ENCODE measurements at places on chromosomes 13 and 19.

GRCh38 chr13:101949681-101950080 is 452.2 kb downstream of the FGF14 start:
- no peak for DNase-seq

DNA sequence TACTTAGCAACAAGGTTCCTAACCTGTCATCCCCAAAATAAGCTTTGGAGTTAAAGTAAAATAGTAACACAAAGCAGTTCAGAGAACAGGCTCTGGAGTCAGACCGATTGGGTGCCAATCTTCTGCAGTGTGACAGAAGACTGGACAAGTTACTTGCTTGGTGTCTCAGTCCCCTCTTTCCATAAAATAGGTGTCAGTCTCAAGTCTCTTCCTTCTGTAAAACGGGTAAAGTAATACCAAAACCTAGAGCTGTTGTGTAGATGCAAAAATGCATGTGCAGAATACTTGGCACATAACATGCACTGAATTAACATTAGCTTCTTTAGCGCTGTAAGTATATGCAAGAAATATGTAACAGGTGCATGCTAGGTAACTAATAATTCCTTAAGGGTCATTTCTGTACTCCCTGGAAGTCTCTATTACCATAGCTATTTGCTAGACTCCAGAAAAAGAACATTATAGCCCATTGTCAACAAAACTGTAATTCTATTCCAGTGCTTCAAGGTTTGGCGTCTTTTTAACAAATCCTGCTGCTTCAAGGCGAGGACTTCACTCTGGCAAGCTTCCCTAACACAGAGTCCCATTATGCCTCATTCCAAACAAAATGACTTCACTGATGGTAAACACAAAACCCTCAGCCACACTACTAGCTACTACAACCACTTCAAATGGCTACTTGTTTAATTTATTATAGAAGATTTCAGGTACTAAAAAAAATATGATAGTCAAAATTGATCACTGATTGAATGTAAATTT is 32.8 kb downstream of the ELF1 start:
- no peak for DNase-seq

DNA sequence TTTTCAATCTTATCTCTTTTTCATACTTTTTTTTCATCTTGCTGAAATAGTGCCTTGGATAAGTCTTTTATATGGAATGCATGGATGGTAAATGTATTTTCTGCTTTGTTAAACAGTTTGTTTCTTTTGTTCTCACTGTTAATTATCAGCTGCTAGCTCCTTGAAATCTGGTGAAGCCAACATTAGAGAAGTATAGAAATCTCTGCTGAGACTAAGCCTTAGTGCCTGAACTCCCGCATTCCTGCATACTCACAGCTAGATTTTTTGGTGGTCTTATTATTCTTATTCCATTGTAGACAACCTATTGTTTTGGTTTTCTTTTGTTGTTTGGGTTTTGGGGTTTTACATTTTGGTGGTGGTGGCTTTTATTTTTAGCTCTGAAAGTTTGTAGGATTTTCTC is 48.4 kb downstream of the DNAJC15 start:
- no peak for DNase-seq

DNA sequence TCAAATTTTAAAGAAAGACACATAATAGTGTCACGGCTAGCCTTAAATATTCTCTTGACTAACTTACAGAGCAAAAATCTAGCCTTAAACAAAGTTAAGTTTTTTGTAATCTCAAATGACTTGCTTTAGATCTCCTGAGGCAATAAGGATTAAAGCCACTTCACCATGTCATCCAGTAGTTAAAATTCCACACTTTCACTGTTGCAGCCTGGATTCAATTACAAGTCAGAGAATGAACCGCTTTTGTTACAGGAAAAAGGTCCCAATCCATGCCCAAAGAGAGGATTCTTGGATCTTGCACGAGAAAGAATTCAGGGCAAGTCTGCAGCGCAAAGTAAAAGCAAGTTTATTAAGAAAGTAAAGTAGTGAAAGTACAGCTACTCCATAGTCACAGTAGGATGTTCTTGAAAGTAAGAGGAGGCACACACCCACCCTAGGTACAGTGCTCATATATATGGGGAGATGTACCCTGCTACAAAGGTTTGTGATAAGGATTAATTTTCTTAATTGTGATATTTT is 34.6 kb upstream of the CD177 start:
- DNase-seq, result no peak

- peak; percentile 46 for DNase-seq
Measured at GRCh38 chr19:35673121-35673804, 6.9 kb downstream of the UPK1A start.

DNA sequence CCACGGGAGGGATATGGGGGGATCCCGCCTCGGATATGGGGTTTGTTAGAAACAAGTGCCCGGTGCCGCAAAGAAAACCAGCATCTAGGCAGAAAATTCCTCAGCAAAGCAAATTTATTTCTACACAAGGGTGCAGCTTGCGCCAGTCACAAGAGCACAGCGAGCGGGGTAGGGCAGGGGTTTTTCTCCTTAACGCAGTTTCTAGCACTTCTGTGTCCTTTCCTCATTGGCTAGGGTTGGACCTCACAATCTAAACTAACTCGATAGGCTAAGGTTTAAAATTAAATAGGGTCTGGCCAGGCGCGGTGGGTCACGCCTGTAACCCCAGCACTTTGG is 595 bp downstream of the ZNF440 start:
- no peak for DNase-seq

GRCh38 chr13:108267347-108267746 is 2.2 kb upstream of the TNFSF13B start:
- DNase-seq, result no peak

GRCh38 chr13:41960637-41961465 is at the start of gene VWA8:
Gene VWA8, minus strand, starts transcription at chr13:41961109. Its CDS starts 94 bp downstream, at chr13:41961015.
- DNase-seq, result peak; percentile 50

DNA sequence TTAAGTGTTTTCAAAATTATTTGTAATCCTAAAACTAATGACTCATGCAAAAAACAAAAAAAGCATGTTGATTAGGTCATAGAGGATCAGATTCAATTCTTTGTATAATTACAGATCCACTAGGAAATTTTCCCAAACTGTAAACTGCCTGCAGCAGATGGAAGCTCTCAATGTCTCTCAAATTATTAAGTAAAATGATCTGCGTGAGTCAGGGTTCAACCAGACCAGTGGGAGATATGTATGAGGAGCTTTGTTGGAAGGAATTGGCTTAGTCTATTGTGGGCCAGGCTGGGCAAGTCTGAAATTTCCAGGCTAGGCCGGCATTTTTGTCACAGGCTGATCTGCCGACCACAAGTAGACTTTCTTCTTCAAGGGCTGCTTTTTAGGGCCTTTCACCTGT is 14.4 kb upstream of the SACS start:
- no peak for DNase-seq

GRCh38 chr19:2048104-2048958 is 2.7 kb downstream of the MKNK2 start:
- no peak for DNase-seq

GRCh38 chr19:42143341-42144234 is 11.3 kb upstream of the POU2F2 start:
- DNase-seq, result no peak

DNA sequence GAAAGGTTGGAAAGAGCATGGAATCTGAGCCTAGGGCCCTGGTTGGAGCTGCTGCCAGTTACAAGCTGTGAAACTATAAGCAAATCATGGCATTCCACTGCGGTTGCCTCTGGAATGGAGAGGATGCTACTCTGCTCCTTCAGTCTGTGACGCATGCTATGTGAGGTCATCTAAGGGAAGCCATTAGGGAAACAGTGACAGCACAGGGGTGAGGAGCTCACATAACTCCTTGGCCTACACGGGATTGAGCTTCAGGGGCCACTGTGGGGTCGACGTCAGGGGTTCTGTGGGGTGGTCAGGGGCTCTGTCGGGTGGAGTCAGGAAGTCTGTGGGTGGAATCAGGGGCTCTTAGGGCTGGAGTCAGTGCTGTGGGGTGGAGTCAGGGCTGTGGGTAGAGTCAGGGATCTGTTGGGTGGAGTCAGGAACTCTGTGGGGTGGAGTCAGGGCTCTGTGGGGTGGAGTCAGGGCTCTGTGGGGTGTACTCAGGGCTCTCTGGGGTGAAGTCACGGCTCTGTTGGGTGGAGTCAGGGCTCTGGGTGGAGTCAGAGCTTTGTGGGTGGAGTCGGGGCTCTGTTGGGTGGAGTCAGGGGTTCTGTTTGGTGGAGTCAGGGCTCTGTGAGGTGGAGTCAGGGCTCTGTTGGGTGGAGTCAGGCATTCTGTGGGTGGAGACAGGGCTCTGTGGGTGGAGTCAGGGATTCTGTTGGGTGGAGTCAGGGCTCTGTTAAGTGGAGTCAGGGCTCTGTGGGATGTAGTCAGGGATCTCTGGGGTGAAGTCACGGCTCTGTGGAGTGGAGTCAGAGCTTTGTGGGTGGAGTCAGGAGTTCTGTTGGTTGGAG is 35.8 kb upstream of the MEDAG start:
- peak; percentile 94 for DNase-seq

GRCh38 chr13:36913463-36913862 is 6.6 kb downstream of the SMAD9 start:
- DNase-seq, result no peak

DNA sequence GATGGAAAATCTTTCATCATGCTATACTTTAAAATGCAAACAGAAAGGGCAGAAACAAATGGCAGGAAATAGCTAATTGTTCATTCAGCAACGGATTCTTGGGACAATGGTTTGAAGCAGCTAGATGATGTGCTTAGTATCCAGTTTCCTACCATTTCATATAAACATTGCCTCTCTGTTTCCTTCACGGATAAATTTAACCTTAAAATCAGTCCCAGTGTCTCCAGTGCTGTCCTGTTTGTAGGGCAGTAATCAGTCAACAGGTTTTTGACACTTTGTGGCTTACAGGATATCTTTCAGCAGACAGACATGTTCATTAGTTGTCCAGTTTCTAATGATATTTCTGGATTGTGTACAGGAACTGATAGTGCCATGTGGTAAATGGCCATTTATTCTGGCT is 24.7 kb upstream of the RB1 start:
- no peak for DNase-seq

GRCh38 chr13:90091611-90092010 is 1255.9 kb upstream of the MIR17HG start:
- DNase-seq, result no peak

- DNase-seq, result no peak
Measured at GRCh38 chr13:28753946-28754345, 35.2 kb upstream of the SLC46A3 start.

GRCh38 chr19:5844456-5845433 is 5.2 kb upstream of the FUT6 start:
- DNase-seq, result no peak

DNA sequence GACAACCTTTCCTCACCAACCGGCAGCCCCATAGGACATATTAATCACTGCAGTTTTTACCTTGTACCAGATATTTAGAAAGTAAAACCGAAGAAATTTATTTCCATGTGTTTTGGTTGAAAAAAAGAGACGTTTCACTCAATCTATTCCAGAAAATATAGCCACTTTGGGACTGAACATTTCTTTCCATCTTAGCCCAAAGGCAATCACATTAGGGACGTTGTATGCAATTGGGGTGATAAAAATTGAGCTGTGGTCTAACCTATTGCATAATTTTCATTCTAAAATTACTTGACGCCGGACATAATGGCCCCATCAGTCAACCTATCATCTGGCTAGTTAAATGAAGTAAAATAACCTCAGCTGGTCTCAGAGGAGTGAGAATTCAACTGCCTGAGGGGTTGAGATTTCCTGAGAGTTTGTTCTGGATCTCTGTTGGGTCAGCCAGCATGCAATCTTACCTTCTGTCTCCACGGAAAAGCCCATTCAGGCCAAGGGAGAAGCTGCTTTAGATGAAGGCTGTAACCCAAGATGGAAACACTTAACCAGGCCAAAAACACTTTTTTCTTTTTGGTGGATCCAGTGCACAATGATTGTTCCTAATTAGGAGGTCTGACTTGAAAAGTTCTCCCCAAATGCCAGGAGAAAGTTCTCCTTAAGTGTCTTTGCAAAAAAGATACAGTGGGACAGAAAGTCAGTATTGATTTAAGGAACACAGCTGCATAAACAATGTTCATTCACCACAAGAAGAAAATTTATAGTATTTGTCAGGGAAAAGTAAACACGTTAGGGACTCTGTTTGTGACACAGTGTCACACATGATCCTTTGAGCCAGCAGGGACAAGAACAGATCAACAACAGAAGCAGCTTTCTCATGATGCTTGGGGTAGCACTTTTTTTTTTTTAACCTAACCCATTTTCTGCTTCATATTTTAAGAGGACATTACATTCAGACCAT is 34.1 kb downstream of the DLEU7 start:
- peak; percentile 51 for DNase-seq

DNA sequence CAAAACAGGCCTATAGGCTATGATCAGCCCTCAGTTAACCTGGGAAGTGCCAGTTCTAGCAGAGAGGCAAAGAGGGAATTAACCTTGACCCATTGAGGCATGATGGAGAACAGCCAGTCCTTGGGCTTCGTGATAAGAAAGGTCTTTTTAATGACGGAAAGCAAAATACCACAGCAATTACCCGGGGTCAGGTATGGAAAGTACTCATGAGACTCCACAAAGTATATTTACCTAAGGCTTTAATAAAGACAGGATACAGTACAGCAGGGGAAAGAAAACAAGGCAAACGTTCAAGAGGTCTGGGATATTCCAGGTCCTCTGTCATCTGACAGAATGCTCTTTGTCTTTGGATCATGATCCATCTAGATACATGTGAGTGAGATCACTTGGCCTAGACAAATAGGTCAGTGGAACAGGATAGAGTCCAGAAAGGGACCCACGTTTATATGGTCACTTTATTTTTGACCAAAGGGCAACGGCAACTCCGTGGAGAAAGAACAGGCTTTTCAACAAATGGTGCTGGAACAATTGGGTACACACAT is 52.2 kb downstream of the WDFY2 start:
- DNase-seq, result no peak

DNA sequence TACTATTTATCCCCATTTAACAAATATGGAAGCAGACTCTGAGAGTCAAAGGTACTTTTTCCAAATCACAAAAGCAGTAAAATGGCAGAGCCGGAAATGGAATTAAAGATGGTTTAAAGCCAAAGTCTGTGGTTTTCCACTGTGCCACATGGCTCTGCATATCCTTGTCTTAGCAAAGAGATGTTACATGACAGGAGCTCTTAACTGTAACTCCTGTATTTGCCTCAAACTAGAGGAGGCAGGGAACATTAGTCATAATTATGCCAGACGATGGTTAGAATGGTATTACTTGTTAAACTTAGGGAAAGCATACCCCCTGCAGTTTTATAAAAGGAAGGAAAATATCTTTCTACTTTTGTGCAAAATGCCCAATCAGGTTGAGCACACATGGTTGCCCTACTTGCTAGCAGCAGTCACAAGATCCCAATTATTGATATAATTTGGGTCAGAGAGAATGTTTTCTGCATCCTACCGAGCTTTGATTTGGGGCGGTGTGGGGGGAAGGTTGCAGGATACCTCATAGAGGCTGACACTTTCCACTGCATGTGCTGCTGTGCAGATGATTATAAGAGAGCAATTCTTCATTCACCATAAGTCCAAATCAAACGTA is 42.0 kb upstream of the MAB21L1 start:
- DNase-seq, result no peak

- no peak for DNase-seq
Measured at GRCh38 chr13:31747966-31748365, 8.6 kb downstream of the RXFP2 start.

Measured in GM04504 (cell line).